ENCODE measurements at places on chromosomes 16 and 17.

- DNase-seq: no peak
- H3K4me3 ChIP-seq: no peak overlapping the region
- H3K27me3 ChIP-seq: no peaks in the 10 kb centered on the region
- no peak overlapping the region for H3K27ac ChIP-seq
- H3K4me1 ChIP-seq: no peaks in the 10 kb centered on the region
Observed at GRCh38 chr16:3580686-3581085, 3.5 kb upstream of the NLRC3 start.

DNA sequence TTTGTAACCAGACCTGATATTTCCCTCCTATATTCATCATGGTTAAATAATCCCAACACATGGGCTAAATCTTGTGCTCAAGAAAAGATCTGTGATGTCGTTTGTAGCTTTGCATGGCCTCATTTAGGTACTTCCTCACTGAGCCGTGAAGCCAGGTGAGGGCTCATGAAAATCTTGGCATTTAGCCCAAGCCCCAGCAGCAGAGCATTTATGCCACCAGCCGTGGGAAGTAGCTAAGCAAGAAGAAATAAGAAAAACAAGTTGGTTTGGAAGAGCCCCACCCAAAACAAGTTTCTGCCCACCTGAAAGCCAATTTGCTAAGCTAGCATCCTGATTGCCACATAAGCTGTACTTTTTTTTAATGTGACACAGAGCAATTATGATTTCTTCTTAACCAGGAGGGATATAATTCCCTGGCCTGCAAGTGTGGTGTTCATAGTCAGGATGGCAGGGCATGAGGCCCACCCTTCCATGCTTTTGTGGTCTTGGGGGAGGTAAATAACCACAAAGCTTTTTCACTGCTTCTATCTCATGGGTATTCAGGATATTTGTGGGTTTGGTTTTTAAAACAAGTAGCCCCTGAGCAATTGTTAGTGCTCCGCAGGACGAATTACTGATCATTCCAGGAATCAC, 10.5 kb downstream of the TMIGD1 start:
- no peak overlapping the region for H3K4me3 ChIP-seq
- H3K27ac ChIP-seq: no peak overlapping the region

DNA sequence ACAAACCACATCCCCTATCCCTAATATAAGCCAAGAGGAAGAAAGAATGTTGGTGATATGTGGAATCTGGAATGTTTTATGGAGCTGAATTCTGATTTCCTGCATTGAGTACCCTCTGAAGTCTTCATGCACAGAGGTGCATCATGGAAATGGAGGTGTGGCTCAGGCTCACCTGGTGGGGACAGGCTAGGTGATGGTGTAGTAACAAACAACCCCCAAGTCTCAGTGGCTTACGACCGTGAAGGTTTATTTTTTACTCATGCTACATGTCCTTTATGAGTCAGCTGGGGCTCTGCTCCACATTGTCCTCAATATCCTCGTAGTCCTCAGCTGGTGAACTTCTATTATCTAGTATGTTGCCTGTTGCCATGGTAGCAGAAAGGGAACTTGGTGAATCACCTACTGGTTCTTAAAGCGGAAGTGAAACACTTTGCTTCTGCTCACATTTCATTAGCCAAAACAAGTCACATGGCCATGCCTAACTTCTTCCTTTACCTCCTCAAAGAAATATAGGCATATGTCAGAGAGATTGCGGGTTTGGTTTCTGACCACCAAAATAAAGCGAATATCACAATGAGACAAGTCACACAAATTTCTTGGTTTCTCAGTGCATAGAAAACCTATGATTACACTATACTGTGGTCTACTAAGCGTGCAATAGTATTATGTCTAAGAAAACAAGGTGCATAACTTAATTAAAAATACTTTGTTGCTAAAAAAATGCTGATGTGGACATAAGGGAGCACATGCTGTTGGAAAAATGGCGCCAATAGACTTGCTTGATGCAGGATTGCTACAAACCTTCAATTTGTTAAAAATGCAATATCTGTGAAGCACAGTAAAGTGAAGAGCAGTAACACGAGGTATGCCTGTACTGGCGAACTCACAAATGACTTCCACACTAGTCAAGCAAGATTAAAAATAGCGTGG, at the start of gene PMFBP1:
Gene PMFBP1, minus strand, starts transcription at position 51 of the 930 bp plus-strand sequence. CDS start 947 bp downstream, outside the sequence.
- no peaks in the 10 kb centered on the region for H3K4me1 ChIP-seq
- H3K27ac ChIP-seq: no peak within 1 kb of the TSS
- no peak for DNase-seq
- H3K4me3 ChIP-seq: no peak within 1 kb of the TSS
- H3K27me3 ChIP-seq: peaks cover 4% of the 10 kb centered on the region
- no peaks in the 10 kb centered on the region for H3K36me3 ChIP-seq

DNA sequence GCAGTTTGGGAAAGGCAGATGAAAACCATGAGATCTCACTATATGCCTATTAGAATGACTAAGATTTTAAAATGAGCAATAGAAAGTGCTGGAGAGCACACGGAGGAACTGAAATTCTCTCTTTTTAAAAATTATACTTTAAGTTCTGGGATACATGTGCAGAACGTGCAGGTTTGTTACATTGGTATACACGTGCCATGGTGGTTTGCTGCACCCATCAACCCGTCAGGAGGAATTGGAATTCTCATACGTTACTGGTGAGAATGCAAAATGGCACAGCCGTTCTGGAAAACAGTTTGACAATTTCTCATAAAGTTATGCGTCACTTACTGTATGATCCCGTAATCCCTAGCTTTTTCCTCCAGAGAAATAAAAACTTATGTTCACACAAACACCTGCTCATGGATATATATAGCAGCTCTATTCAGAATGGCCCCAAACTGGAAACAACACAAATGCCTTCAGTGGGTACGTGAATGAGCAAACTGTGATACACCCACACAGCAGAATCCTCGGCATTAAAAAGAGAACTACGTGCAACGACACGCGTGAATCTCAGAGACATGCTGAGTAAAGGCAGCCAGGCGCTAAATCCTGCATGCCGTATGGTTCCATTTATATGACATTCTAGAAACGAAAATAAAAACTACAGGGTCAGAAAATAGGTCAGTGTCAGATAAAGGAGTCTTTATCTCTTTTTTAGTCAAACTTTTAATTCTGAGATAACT, 11.8 kb downstream of the PIK3R6 start:
- no peak for DNase-seq
- H3K4me3 ChIP-seq: no peak overlapping the region
- H3K27ac ChIP-seq: no peak overlapping the region
- H3K27me3 ChIP-seq: no peaks in the 10 kb centered on the region
- H3K4me1 ChIP-seq: no peaks in the 10 kb centered on the region

DNA sequence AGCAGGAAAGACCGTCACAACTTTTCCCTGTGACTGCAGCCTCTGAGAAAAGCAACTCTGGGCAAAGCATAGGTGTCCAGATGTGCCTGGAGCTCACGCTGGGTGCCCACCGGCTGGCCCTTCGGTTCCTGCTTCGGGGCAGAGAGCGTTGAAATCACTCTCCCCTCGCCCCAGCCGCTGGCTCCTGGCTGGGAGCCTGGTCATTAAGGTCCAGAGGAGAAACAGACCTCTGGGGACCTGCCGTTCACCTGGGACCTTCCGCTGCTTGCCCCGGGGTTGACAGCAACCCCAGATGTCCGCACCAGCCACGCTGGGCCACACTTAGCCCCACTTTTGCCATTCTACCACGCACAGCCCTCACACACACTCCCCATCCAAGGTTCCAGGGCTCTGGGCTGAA, 13.1 kb downstream of the MRM3 start:
- DNase-seq: no peak
- H3K4me3 ChIP-seq: no peak overlapping the region

DNA sequence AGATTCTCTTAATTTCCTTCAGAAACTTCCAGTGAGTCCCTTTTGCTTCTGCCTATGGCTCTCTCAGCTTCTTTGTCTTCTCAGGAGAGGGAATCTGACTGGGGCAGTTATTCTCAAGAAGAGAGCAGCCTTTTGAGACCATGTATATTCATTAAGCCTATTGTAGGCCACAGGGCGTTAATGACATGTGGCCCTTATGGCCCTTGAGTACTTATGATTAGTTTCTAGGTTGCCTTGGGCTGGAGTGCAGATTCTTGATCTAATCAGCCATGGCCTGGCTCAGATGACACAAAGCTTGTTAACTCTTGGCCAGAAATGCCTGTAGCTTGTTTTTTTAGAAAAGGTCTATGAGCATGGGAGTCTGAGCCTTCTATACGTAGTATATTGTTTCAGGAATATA, 17.4 kb downstream of the MFSD11 start:
- H3K4me3 ChIP-seq: no peak overlapping the region
- no peaks in the 10 kb centered on the region for H3K4me1 ChIP-seq
- no peak for DNase-seq
- H3K36me3 ChIP-seq: no peaks in the 10 kb centered on the region
- H3K27me3 ChIP-seq: no peaks in the 10 kb centered on the region

- no peak overlapping the region for H3K4me3 ChIP-seq
- H3K27ac ChIP-seq: no peak overlapping the region
- no peaks in the 10 kb centered on the region for H3K4me1 ChIP-seq
- no peaks in the 10 kb centered on the region for H3K27me3 ChIP-seq
- no peak for DNase-seq
Observed at GRCh38 chr16:20889625-20890275, 10.4 kb downstream of the DCUN1D3 start.

GRCh38 chr16:30753596-30753995, 5.4 kb downstream of the PHKG2 start:
- no peaks in the 10 kb centered on the region for H3K27me3 ChIP-seq
- peaks cover 8% of the 10 kb centered on the region for H3K4me1 ChIP-seq
- H3K27ac ChIP-seq: no peak overlapping the region
- peaks cover 3% of the 10 kb centered on the region for H3K36me3 ChIP-seq

DNA sequence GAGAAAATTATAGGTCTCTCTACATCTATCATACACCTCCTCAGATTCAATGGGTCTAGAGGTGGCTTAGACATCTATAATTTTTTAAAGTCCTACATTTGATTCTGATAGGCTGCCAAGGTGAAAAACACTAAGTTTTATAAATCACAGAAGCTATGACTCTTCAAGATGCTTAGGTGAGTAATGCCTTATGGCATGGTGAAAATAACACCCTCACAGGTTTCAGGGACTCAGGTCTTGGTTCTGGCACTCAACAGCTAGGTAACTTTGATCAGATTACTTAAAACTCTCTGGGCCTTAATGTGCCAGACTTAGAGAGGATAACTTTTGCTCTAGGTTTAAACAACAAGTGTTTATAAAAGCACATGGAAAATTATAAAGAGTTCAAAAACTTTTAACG, 2.0 kb upstream of the COX10 start:
- no peak overlapping the region for H3K27ac ChIP-seq
- H3K36me3 ChIP-seq: peaks cover 7% of the 10 kb centered on the region
- H3K27me3 ChIP-seq: no peaks in the 10 kb centered on the region
- peaks cover 16% of the 10 kb centered on the region for H3K4me1 ChIP-seq
- no peak overlapping the region for H3K4me3 ChIP-seq

DNA sequence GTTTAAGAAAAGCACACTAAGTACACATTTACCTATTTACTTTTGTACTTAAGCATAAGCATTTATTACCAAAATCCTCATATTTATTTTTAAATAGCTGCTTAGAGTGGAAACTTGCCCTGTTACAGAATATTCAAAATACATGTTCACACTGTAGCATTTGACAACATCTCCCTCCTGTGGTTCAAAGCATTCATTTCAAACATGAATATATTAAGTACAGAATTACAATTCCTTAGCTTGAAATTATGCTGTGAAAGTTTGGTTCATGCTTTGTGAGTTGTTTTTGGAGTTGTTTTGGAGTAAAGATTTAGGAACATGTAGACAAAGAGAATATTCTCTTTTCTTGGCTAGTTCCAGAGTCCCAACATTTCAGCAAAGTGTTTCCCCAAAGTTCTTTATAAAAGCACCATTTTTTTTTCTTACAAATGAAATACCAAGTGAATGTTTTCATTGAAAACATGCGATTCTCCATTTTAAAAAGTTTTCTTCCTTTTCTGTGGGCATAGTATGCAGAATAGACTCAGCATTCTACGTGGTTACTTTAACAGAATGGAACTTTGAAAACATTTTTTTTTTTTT, 33.2 kb downstream of the TUBD1 start:
- H3K27me3 ChIP-seq: no peaks in the 10 kb centered on the region
- no peak overlapping the region for H3K4me3 ChIP-seq
- DNase-seq: no peak
- peak overlapping the region; percentile 100 for H3K27ac ChIP-seq
- H3K4me1 ChIP-seq: peaks cover 36% of the 10 kb centered on the region

DNA sequence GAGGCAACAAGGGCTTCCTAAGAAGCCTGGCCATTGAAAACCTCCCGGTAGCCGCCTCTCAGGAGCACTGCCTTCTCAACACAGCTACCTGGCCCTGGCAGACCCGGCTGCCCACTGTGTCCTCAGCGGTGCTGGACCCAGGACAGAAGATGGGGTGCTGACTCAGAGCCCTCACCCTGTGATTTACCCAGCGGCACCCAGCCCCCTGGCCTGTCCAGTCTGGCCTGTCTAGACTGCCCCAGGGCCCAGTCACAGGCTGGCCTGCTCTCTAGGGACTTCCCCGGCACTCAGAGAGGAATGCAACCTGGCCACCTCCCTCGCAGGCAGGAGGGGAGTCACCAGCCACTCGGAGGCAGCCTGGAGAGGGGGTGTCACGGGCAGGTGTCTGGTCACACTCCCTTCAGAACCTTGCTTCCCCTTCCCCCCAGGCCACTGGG, 20.1 kb downstream of the PIEZO1 start:
- no peak overlapping the region for H3K4me3 ChIP-seq
- no peaks in the 10 kb centered on the region for H3K27me3 ChIP-seq
- peak overlapping the region; percentile 23 for H3K27ac ChIP-seq
- peaks cover 82% of the 10 kb centered on the region for H3K4me1 ChIP-seq
- H3K36me3 ChIP-seq: no peaks in the 10 kb centered on the region
- no peak for DNase-seq

DNA sequence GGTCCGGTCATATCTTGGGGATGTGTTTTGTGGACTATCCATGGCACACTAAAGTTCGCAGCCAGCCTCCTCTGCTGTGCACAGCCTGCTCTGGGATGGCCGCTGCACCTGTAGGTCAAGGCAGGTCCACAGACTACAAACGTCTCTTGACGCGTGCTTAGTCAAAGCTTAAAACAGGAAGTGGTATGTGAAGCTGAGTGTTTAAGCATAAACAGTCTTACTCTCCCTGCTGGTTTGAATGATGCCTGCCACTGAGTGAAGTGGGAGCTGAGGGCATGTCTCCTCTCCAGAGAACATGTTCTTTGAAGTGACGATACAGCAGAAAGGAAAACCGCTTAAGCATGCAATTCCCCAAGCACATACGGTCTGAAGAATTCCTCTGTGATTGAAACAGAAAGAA, 365.6 kb downstream of the SLC39A11 start:
- H3K27me3 ChIP-seq: no peaks in the 10 kb centered on the region
- peak overlapping the region; percentile 83 for H3K27ac ChIP-seq
- H3K4me1 ChIP-seq: peaks cover 31% of the 10 kb centered on the region
- DNase-seq: no peak
- no peaks in the 10 kb centered on the region for H3K36me3 ChIP-seq

DNA sequence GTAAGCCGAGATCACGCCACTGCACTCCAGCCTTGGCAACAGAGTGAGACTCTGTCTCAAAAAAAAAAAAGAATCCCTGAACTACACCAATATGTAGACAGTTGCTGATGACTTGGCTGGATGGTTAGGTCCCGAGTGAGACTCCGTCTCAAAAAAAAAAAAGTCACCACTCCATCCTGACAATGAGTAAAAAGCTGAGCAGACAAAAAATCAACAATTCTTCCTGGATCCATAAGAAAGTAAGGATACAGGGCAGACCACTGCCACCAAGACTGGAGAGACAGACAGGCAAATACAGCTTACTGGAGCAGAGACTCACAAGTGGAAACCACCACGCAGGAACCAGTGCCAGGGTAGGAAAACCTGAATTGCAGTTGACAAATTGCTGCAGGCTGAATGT, 67.1 kb upstream of the ERCC4 start:
- no peaks in the 10 kb centered on the region for H3K4me1 ChIP-seq
- DNase-seq: no peak
- H3K27ac ChIP-seq: no peak overlapping the region
- no peak overlapping the region for H3K4me3 ChIP-seq
- H3K36me3 ChIP-seq: no peaks in the 10 kb centered on the region
